ENCODE measurements at places on chromosomes 3 and 15.
A peak's percentile ranks its signal among the peaks of the same experiment; 100 is the strongest.

DNA sequence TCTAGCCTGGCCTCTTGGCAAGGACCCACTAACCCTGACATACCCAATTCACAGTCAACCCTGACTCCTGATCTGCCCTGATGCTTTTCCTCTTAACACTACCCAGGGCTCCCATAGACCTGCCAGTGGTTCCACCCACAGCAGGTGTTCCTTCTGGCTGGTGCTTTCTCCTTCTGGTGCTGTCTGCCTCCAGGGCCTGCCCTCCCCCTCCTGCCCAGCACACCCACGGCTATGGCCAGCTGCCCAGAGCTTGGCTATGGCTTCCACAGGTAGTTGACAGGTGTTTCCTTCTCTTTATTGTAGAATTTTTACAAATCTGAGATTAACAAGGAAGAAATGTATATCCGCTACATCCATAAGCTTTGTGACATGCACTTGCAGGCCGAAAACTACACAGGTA, 46.5 kb upstream of the MANF start:
- no peak for DNase-seq

- no peak for DNase-seq
These were observed 1322.7 kb upstream of the ALCAM start for GRCh38 chr3:104044002-104044401.

GRCh38 chr15:91678003-91678402, 175.5 kb upstream of the SLCO3A1 start:
- no peak for DNase-seq

DNA sequence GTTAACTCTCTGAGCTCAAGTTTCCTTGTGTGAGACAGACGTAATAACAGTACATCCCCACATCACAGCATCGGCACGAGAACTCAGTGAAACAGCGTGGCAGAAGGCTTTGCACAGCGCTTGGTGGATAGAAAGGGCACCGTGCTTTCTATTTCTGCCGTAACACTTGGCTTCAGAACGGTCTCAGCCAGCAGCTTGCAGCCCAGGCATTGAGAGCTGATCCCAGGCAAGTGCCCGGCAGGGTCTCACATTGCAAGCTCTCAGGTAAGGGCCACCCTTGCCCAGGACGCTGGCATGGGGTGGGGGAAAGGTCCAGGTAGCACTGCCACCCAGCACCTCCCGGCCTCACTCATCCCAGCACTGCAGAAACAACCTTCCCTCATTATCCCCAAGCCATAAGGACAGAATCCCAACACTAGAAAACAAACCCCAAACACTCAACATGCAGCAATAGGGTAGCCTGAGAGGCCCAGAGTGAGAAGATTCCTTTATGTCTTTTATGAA, 70.5 kb upstream of the ITGA11 start:
- DNase-seq: no peak

DNA sequence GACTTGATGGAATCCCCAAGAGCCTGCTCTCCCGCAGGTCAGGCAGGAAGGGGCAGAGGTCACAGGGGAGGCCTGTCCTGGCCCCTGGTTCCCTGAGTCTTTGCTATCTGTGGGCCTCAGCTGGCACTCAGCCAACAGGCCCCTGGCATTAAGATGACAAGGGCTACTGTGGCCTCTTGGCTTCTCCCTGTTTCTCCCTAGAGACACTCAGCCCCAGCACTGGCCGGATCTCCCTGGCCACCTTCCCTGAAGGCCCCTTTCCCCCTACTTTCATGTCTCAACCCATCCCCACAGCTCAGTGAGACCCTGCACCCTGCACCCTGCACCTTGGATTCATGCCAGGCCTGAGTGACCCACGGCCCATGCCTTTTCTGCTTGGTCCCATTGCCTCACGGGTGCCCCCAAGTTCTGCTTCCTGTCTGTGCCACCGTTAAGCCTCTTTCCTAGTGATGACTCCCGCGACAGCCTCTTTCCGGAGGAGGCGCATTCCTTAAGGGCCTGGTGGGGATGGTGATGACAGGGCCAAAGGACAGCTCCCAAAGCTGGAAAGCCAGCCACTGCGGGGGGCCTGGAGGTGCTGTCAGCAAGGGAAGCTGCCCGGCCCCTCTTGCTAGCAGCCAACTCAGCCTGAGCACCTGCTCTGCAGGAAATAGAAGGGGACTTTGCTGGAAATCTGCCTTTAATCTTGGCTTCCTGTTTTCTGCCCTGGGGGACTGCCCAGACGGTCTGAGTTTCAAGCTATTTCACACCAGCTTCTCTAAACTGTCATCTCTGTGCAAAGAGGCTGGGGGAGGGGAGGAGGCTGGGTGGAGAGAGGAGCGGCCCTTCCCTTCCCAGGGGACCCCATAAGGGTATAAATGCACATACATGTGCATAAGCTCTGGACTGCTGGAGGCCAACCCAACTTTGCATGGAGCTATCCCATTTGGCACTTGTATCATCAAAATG, 4.8 kb upstream of the CSK start:
- DNase-seq: peak; percentile 71

DNA sequence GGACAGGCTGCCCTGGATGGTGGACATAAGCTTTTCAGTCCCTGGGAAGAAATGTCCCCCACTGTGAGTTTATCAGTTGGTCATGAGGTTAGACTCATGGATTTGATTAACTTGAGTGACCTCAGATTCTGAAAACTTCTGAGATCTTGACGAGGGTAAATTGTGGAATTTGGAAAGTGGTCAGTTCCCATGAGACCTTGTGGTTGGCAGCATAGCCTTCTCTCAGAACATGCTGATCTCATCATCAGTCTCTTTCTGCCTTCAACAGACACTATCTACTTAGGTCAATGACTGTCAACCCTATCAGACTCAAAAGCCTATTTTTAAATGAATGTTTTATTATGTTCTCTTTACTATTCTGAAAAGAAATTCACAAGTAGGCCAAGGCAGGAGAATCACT, 45.6 kb upstream of the NDUFB4 start:
- DNase-seq: no peak

GRCh38 chr3:168036619-168037018, 59.1 kb downstream of the GOLIM4 start:
- DNase-seq: no peak

DNA sequence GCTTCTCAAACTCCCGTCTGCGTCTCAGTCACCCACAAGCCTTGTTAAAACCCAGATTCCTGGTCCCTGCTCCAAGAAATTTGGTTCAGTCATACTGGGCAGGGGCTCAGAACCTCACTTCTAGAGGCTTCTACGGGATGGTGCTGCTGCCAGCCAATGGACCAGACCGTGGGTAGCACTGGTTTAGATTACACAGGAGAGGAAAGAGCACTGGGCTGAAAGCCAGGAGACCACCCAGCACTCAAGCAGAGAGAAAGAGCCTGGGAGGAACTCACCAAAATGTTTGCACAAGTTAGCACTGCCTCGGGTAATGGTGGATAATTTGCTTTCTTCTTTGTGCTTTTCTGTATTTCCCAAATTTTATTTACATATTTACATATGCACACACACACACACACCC, 46.9 kb upstream of the MUC13 start:
- DNase-seq: no peak

GRCh38 chr15:24067733-24068501, 380.8 kb upstream of the NDN start:
- DNase-seq: no peak

DNA sequence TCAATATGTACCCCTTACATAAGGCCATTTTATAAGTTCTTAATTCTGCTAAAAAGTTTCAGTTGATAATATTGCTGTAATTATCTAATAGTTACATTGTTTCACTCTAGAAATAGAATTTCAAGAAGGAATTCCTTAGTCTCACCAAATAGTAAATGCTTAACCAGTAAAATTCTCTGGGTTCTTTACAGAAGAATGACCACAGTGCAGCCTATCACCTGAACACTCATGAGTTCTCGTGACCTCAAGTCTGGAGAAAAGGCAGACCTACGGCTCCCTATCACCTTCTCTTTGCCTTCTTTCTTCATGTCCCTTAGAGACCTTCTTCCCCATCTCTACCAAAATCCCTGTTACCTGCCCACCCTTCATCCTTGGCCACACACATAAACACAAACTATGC, 30.9 kb downstream of the CCDC191 start:
- no peak for DNase-seq

DNA sequence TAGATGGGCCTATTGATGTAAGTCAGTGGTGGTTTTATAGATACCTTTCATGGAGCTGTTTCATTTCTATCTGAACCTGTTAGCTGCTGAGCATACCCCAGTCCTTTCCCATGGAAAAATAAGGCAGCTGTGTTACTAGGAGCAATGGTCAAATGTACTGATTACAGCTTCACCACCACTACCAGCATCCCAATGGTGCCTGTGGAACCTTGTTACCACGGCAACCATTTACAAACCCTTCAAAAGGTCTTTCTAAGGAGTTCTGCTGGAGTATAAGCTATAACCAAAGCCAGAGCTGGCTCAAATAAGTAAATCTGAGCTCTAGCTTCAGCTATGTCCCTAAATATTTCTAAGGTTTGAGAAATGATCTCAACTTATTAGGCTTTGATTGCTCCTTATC, 133.4 kb upstream of the ACP3 start:
- DNase-seq: no peak

DNA sequence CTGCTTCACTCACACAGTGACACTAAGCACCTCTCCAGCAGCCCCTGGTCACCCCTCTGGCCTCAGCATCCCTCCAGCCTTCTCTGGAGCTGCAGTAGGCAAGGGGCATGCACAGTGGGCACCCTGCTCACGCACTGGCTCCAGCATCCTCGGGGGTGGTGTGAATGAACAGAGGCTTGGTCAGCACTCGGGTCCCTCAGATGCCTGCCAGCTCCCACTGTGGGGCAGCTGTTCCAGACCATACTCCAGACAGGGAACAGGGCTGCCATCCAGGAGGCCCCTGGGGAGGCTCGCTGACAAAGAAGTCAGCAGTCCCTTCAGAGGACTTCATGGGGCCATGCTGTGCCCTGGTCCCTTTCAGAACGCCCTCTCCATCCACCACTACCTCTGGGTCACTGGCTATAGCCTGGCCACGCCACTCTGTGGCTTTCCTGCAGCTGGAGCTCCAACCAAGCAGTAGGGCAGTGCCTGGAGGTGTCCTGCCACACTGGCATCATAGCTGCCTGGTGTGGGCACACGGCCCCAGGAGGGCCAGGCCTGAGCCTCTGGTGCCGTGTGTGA, 26.3 kb downstream of the ALS2CL start:
- no peak for DNase-seq

GRCh38 chr3:126570103-126570541, 11.4 kb upstream of the C3orf22 start:
- DNase-seq: no peak

- DNase-seq: no peak
These were observed 252.7 kb upstream of the AZI2 start for GRCh38 chr3:28601291-28601690.

Data from stimulated activated naive CD8-positive, alpha-beta T cell treated with anti-CD3 and anti-CD28 coated beads, Interleukin-15, Interleukin-2, amounts not matched to agents 100 U/mL and 50 U/mL, for 24 hours (primary cell).